ENCODE measurements at places on chromosomes 1 and 21.

GRCh38 chr21:31872452-31873274, at the start of gene HUNK:
TSS of gene HUNK (plus strand) at chr21:31873020. CDS start at chr21:31873675, 655 bp downstream.
- DNase-seq, result peak; percentile 41

- DNase-seq, result no peak
Measured at GRCh38 chr1:201505503-201505890, 1.4 kb downstream of the CSRP1 start.

DNA sequence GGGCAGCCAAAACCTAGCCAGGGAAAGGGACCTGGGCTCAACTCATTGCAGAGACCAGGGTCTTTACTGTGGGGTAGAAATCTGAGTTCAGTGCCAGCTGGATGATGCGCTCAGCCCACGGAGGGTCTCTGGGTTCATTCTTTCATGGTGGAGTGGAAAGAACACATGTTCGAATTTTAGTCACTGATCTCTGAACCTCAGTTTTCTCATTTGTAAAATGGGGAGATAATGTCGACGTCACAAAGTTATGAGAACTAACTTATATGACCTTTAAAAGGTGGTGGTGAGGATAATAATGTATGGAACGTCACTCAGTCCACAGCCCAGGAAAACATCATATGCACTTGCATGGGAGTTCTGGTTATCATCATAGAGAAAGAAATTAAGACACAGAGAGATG, 1.2 kb upstream of the TAL1 start:
- no peak for DNase-seq

- DNase-seq, result no peak
Measured at GRCh38 chr1:223609977-223610376, 55.5 kb downstream of the CAPN8 start.

GRCh38 chr1:59074598-59074997, 222.3 kb upstream of the FGGY start:
- DNase-seq, result no peak

- DNase-seq, result peak; percentile 91
Measured at GRCh38 chr1:230426246-230427093, at the start of gene PGBD5. TSS of gene PGBD5 (minus strand) at chr1:230426332. CDS start at chr1:230425928, 404 bp downstream.

DNA sequence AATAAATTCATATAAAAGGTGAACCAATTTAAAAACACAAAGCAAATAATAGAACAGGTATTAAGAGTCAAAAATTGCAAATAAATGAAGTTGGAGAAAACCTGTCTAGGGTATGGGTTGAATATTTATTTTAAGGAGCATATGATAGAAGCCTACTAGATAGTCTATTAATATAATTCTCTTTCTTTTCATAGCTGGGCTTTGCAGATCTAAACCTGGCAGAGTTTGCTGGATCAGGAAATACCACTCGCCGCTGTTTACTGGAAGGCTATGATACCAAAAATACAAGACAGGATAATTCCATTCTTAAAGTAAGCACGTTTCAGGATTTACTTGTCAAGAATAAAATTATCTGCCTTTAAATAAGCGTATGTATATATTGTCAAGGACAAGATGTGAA, 48.9 kb downstream of the HENMT1 start:
- DNase-seq, result no peak

GRCh38 chr1:31663622-31664452, 19.2 kb upstream of the PEF1 start:
- DNase-seq, result peak; percentile 52

DNA sequence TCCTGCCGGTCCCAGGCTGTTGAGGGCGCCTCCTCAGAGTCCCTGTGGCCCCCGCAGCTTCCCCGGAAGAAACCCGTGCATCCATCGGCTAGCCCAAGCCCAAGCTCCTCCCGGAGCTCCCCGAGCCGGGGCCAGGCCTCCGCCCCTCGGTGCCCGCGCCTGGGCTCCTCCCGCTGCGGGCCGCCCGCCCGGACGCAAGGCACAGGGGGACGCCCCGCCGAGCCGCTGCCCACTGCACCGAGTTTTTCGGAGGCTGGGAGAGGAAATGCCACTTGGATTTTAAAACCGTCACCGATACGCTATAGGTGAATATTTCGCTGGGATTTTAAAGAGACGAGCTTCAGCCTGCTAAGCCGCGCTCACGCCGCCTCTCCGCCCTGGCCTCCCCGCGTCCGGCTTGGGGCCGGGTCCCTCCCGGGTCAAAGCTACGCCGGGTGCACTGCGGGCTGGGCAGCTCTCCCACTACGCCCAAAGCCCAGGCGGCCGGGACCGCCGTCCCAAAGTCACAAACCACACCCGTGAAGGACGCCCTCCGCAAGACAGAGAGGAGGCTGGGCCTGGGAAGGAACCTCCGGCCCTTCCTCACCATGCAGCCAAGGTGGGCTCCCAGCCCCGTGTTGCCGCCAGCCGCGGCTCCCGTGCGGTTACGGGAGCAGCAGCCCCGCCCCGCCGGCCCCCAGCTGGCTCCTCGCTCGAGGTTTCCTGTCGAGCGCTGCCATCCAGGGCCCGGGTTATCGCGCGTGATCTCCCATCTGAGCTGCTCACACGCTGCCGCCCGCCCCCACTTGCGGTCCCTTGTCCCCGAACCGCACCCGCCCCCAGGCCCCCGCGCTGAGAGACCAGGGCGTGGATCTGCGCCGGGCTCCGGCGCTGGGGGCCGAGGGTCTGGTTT, 63.2 kb downstream of the CD247 start:
- peak; percentile 30 for DNase-seq

DNA sequence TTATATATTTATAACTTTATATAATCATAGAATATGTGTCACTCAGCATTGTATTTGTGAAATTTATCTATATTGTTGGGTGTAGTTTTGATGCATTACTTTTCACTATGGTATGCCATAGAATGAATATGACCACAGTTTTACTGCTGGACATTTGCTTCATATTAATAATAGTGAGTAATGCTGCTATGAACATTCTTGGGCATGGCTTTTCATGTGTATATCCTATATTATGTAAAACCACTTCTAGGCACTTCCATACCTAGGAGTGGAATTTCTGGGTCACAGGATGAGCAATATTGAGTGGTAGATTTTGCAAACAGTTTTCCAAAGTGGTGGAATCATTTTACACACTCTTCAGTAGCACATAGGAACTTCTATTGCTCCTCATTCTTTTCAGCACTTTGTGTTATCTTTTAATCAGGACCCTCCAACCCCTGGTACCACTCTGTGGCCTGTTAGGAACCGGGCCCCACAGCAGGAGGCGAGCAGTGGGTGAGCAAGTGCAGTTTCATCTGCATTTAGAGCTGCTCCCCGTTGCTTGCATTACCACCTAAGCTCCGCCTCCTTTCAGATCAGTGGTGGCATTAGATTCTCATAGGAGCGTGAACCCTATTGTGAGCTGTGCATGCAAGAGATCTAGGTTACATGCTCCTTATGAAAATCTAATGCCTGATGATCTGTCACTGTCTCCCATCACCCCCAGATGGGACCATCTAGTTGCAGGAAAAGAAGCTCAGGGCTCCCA, 56.0 kb upstream of the CNIH3 start:
- DNase-seq, result no peak

DNA sequence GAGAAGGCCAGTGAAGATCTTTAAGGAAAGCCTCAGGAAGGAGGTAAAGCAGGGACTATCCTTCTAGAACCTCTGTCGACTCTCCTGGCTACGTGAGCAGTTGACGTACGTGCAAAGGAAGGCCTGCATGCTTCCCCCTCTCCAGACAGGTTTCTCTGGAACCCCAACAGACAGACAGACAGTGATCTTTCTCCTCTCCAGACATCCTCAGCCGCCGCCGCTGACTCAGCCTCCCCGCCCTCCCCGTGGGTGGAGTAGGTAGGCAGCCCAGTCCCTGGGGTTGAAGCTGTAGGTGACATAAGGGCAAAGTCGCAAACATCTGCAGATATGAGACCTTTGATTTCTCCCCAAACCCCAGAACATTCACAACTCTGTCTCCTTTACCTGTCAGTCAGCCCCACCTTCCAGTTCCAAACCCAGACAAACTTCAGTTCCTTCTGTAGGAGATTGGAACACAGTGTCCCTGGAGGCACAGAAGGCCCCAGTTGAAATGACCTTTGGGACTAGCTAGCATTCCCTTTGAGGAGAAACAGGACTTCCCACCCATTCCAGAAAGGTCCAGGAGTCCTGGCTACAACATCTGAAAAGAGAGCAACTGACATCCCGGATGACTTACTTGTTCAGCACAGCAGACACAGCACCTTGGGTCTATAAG, 146.0 kb upstream of the JUN start:
- DNase-seq, result no peak

GRCh38 chr1:212158912-212159796, 123.6 kb downstream of the DTL start:
- DNase-seq, result no peak

GRCh38 chr1:54158071-54158470, 5.3 kb upstream of the CDCP2 start:
- DNase-seq, result no peak

- no peak for DNase-seq
Measured at GRCh38 chr1:49465486-49466185, 558.1 kb downstream of the AGBL4 start.
